ENCODE measurements at places on chromosomes 5 and 9. TPM values are rescaled to one million over a fixed set of nuclear protein-coding genes. Genes with fewer than 3 reads are reported as not detected.

C9orf50 gene
- not detected for total RNA-seq

CDKN2B gene
- 0.64 TPM for total RNA-seq

POLE3 gene
- 46.9 TPM for total RNA-seq

PCDHB2 gene
- total RNA-seq: 0.28 TPM

PCDHGB7 gene
- total RNA-seq: 0.32 TPM

ZNF883 gene
- 0.67 TPM for total RNA-seq

AFAP1L1 gene
- not detected for total RNA-seq

GPR151 gene
- not detected for total RNA-seq

SCGB3A2 gene
- not detected for total RNA-seq

GCNT1 gene
- total RNA-seq: 5.8 TPM

HRCT1 gene
- total RNA-seq: not detected

TAF11L10 gene
- not detected for total RNA-seq

GZMA gene
- total RNA-seq: 28.2 TPM

HMGCS1 gene
- 35.7 TPM for total RNA-seq

EGFLAM gene
- total RNA-seq: not detected

ACSL6 gene
- total RNA-seq: 51.7 TPM

PCDHGA3 gene
- 0.26 TPM for total RNA-seq

CER1 gene
- not detected for total RNA-seq

FST gene
- total RNA-seq: 2.3 TPM

TAF11L5 gene
- not detected for total RNA-seq

IL13 gene
- total RNA-seq: not detected

TMEM38B gene
- 16.6 TPM for total RNA-seq

GMCL2 gene
- total RNA-seq: not detected

BTNL8 gene
- total RNA-seq: not detected

AK8 gene
- not detected for total RNA-seq

SPATA9 gene
- total RNA-seq: not detected

ANKH gene
- total RNA-seq: 161 TPM

FUT7 gene
- total RNA-seq: 4.6 TPM

CXCL14 gene
- total RNA-seq: not detected

DIRAS2 gene
- not detected for total RNA-seq

FOXI1 gene
- total RNA-seq: not detected

UQCRQ gene
- total RNA-seq: 124 TPM
